ENCODE measurements at places on chromosomes 3 and 15.

DNA sequence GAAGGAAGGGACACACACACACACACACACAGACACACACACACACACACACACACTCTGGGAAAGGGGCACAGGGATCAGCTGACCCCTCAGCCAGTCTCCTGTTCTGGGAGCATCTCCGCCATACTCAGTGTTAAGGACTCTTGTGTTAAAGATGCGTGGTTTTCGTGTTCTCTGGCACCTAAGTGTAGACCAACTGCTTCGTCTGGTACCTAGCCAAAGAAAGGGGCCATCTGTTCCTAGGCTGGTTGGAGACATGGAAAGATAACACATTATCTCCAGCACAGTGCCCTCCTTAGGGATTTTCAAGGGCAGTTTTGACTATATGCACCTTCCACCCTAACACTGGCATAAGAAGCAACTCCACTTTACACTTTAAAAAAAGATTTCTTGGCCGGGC, 65.1 kb downstream of the EPHB1 start:
- no peak for DNase-seq

GRCh38 chr3:122802323-122802722, 7.5 kb downstream of the SLC49A4 start:
- no peak for DNase-seq

DNA sequence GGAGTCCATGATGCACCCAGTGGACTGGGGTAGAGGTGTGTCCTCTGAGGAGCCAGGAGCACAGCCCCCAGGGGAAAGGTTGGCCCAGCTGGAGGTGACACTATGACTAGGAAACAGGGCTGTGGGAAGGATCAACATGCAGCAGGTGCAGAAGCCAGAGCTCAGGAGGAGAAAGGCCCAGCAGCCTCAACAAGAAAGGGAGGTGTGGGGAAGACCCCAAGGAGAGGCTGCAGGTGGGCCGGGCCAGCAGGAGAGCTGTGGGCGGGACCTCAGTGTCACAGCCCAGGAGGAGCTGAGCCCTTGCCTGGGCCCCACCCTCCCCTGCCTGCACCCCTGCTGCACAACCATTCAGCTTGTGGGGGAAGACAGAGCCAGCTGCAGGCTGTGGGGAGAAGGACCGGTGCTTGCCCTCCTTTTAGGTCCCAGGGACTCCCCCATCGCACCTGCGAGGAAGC, 18.4 kb upstream of the KLF13 start:
- DNase-seq = no peak

DNA sequence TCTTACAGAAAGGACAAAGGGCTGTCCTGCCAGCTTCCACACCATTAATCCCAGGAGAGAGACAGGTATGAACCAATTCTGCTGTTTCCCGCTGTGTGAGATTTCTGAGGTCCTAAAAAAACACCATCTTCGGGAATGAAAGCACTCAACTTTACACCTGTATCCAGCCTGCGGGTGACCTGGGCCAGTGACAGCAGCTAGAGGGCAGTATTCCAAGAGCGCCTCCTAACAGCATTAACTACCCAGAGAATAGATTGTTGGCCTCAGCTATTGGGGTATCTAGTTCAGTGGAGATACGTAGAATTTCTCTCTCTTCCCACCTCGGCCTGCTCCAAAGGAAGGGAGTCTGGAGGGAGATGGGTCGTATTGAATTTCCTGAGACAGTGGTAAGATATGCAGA, 55.1 kb downstream of the WDR76 start:
- no peak for DNase-seq

DNA sequence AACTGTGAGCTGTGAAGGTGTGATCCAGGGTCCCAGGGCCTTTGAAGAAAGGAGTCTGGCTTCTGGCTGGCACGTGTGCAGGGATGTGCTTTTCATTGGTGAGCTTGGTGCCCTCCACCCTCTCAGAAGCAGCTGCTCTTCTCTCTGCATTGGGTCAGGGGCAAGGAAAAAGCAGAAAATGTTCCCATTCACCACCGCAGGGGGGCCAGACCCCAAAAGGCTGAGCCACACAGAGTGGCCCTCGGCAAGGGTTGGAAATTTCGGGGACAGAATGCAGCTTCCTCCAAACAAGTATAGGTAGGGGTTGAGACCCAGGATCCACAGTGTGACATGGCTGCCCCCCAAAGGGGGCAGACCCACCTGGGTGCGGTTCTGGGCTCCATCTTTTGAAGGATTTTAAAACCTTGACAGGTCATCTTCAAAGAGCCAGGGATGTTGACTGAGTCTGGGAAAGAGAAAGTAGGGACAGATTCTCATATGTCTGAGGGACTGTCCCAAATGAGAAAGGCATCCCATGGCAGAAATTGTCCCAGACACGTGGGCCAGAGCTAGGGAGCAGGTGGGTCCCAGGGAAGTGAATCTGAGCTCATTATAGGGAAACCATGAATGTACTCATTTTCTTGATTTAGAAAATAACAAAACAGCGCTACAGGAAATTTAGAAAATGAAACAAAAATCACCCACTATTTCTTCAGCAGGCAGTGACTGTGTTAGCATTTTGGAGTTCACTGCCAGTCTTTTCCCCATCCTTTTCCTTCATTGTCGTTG, 2.7 kb downstream of the CSK start:
- no peak for DNase-seq

- no peak for DNase-seq
Observed at GRCh38 chr15:35851491-35851890, 305.5 kb upstream of the DPH6 start.

DNA sequence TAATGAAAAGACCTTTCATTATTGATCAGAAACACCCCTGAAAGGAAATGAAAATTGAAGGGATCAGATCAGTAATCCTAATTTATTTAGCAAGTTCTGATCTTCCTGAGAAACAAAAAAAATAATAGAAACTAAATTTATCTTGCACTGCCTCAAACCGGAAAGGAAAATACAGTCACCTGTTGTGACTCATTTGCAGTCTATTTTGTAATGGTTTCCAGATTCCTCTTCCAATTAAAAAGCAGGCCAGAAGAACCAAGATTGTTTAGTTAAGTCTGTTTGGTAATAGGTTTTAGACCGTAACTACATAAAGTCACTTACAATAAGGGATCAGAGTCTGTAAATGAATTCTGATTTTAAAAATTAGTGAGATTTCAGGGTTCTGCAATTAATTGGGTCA, 49.7 kb upstream of the ATOSA start:
- DNase-seq = no peak

- DNase-seq = no peak
Observed at GRCh38 chr15:89652666-89653065, 2.6 kb downstream of the KIF7 start.

DNA sequence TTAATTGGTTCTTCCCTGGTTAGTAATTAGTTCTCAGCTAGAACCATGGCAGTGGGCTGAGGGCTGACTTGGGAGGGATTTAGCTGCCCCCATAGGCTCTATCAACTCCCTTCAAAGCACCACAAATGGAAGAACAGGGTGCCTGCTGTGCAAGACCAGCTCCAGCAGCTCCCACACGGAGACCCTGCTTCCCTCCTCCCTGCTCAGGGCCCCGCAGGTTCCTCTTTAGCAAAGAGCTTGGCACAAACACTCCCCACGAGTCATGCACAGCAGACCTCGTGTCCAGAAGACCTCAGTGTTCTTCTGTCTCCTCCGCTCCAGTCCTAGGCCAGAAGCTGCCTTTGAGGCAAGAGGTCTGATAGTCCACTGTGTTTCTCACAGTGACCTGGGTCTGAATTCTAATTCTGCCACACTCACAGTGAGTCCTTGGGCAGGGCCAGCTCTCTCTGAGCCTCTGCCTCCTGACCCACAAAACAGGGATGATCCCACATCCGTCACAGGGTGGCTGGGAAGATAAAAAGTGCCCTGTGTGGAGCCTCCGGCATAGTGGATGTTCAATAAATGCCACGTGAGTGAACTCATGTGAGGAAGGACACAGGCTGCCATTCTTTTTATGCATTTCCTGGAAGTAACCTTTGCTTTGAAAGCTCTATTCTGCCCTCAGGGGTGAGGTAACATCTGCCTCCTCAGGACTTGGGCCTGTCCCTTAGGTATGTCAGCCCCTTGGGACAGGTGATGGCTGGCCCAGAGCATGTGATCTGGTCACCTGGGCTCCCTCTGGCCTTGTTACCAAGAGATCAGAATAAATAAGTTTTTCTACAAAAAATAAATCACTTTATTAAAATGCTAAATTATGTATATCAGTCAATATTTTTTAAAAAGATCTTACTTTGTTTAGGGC, 7.6 kb downstream of the RAB6B start:
- DNase-seq = no peak

DNA sequence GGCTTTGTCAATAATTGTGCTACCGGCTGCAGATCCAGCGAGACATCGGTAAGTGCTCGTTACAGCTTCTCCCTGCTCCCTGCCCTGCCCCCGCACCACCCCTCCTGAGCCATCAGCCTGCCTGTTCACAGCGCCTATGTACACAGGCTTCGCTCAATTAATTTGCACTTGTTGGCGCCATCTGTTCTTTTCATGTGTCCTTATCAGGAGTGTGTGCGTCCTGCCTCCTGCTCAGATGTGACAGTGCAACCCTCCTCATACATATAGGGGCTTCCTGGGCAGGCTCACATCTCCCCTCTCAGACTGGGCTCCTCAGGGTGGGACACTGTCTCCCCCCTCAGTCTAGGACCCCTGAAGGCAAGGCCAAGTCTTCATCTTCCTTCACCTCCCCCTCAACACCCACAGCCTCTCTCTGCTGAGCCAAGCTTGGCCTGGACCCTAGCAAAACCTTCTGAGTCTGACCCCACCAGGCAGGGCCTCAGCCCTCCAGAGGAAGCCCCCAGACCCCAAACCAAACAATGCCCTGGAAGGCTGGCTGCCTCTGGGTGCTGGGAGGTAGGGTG, 54.9 kb downstream of the CYP11A1 start:
- DNase-seq = no peak

- no peak for DNase-seq
Observed at GRCh38 chr15:70008697-70009290, 88.9 kb downstream of the TLE3 start.

DNA sequence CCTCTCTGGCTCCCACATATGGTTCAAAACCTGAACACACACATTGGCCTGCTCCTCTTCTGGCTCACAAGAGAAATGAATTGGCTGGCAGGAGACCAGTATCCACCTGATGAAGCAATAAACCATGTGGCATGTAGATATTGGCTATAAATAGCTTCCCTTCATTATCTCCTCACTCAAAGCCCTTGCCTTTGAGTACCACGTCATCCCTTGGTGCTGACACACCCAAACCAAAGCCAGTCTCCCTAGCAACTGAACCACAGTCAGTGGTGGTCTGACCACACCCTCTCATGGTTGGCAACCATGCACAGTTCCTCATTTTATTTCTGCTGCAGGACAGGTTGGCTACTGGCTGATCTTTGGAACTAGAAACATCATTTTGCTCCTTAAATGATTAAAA, 98.8 kb downstream of the ZNF621 start:
- no peak for DNase-seq

DNA sequence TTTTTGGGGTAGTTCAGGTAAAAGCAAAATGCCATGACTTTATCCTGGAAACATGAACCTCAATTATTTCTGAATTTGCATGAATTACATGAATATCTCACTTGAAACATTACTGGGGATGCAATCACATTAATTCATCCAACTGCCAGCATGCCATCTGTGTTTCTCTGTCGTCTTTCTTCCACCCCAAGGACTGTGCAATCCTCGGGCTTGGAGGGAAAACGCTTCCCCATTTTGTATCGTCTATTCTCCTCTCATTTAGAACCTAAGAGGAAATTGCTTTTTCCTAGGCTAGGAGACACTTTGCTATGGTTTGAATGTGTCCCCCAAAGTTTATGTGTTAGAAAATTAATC, 109.4 kb downstream of the SQOR start:
- no peak for DNase-seq

- no peak for DNase-seq
Observed at GRCh38 chr3:96347289-96347688, 467.1 kb upstream of the EPHA6 start.

GRCh38 chr3:162077108-162077507, 580.5 kb downstream of the OTOL1 start:
- DNase-seq = no peak

GRCh38 chr15:60162968-60163355, 158.9 kb downstream of the FOXB1 start:
- no peak for DNase-seq

DNA sequence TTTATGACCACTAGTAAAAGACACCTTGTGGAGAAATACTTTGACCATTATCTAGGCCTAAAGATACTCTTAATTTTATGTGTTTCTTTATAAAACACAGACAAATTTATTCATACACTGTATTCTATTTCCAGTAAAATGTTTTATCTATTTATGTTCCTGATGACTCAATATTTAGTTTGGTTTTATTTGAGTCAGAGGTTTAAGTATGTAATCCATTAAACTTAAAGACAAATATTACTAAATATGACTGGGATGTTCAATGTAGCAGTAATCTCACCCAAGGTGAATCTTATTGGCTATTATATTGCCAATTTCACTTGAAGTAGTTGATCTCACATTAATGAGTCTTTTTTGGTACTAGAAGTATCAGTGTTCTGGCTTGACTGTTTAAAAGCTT, 799.7 kb downstream of the CADM2 start:
- no peak for DNase-seq

GRCh38 chr3:15542614-15543013, 21.1 kb upstream of the COLQ start:
- DNase-seq = no peak

- no peak for DNase-seq
Observed at GRCh38 chr3:144499001-144499930, 527.6 kb downstream of the DIPK2A start.

- DNase-seq = no peak
Observed at GRCh38 chr3:39213613-39214012, 21.2 kb upstream of the XIRP1 start.

GRCh38 chr3:52005571-52005986, 9.9 kb upstream of the RPL29 start:
- DNase-seq = no peak

DNA sequence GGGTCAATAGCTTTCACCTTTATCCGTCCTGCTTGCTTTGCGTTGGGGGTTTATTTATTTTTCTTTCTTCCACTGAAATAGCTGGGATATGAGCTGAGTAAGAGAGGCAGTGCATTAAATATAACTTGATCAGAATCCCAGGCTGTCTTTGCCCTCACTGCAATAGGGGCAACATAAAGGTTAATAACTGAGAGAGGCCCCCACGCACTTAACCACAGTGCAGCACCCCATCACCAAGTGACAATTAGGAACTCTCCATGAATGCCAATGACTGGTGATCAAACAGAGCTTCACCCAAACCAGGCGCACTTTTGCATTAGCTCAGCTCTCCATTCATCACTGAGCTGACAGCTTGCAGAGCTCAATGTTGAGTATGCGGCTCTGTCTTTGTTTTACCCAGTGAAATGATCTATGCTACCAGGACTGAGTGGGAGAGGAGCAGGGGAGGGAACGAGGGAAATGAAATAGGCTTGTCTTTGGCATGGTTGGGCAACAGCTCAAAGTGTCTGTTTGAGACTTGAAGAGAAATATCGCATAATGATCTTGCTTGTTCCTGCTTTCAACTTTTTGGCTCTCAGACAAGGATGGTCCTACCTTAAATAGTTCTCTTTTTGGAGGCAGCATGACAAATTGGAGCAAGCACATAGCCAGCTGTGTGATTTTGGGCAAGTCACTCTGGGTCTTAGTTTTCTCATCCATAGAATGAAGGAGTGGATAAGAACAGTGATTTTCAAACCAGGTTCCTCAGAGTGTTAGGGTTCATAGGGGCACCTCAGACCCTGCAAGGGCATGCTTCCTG, 14.5 kb upstream of the GLCE start:
- DNase-seq = no peak

- DNase-seq = no peak
Observed at GRCh38 chr3:58508437-58508836, 16.5 kb downstream of the KCTD6 start.

All from stimulated activated CD4-positive, alpha-beta T cell treated with anti-CD3 and anti-CD28 coated beads, Interleukin-15, amount 100 ng/mL, for 1 hour (primary cell).